ENCODE measurements at places on chromosomes 1 and 21. TPM values are rescaled to one million over a fixed set of nuclear protein-coding genes. Genes with fewer than 3 reads are reported as not detected.

- no peaks in the 10 kb centered on the region for H3K27me3 ChIP-seq
- no peaks in the 10 kb centered on the region for H3K36me3 ChIP-seq
- no peak overlapping the region for H3K27ac ChIP-seq
Observed at GRCh38 chr21:30257773-30258172, 25.0 kb downstream of the KRTAP24-1 start.

DNA sequence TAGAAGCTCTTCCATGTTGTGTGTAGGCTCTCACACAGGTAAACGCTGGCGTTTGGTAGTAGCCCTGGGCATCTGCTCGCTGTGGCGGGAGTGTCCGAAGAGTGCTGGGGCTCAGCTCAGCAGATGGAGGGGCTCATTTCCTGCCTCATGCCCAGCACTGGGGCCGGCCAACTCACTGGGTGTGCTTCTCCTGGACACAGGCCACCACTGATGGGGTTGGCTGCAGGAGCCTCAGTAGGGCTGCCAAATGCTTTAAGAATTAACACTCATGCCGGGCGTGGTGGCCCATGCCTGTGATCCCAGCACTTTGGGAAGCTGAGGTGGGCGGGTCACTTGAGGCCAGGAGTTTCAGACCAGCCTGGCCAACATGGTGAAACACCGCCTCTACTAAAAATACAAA, 20.9 kb downstream of the UQCRHL start:
- no peaks in the 10 kb centered on the region for H3K36me3 ChIP-seq
- no peaks in the 10 kb centered on the region for H3K4me1 ChIP-seq
- H3K27ac ChIP-seq: no peak overlapping the region
- DNase-seq: no peak
- H3K4me3 ChIP-seq: no peak overlapping the region

- no peaks in the 10 kb centered on the region for H3K36me3 ChIP-seq
- no peak overlapping the region for H3K4me3 ChIP-seq
- no peaks in the 10 kb centered on the region for H3K4me1 ChIP-seq
- no peak overlapping the region for H3K27ac ChIP-seq
- DNase-seq: no peak
Observed at GRCh38 chr1:76013206-76013581, 61.4 kb upstream of the ST6GALNAC3 start.

DNA sequence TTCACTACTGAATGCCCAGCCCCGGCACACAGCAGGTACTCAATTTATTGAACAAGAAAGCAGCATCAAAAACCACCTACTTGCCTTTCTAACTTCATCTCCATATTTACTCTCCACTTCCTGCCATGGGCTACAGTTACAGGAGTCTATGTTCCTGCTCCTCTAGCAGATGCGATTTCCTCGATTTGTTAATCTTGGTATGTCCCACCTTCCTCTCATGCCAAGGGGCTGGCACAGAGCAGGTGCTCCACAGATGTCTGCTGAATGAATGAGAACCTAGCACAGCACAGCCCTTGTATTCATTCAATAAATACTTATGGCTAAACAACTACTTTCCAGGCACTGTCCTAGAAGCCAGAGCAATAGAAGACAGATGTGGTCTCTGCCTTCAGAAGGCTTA, 12.2 kb downstream of the PAFAH2 start:
- no peak overlapping the region for H3K27ac ChIP-seq
- H3K4me3 ChIP-seq: no peak overlapping the region
- H3K36me3 ChIP-seq: peaks cover 51% of the 10 kb centered on the region
- no peaks in the 10 kb centered on the region for H3K27me3 ChIP-seq
- peaks cover 25% of the 10 kb centered on the region for H3K4me1 ChIP-seq

DNA sequence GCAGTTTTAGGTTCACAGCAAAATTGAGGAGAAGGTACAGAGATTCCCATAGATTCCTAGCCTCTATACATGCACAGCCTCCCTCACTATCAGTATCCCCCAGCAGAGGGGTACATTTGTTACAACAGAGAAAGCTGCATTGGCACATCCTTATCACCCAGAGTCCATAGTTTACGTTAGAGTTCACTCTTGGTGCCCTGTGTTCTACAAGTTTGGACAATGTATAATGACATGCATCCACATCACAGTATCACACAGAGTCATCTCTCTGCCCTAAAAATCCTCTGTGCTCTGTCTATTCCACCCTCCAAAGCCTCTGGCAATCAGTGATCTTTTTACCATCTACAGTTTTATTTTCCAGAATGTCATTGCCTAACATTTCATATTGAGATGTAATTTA, 22.3 kb upstream of the RGS16 start:
- no peak overlapping the region for H3K27ac ChIP-seq
- H3K4me1 ChIP-seq: peaks cover 46% of the 10 kb centered on the region
- DNase-seq: no peak
- H3K4me3 ChIP-seq: no peak overlapping the region

DNA sequence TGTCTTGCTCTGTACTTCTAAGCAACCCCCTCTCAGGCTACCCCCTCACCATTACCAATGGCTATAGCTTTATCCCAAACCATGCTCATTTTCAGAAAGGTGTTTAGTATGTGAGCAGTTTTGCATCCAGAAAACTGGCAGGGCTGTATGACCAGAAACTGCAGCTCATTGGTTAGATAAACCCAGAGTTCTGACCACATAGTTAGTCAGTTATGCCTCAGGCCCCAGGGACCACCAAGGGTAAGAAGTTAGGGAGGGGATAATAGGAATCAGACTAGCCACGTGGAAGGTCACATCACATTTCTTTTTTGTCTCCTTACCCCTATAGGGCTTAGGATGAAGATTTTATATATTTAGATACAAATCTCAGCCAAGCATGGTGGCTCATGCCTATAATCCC, 1.2 kb downstream of the ITGA10 start:
- H3K27ac ChIP-seq: no peak overlapping the region
- H3K4me1 ChIP-seq: peaks cover 7% of the 10 kb centered on the region
- H3K4me3 ChIP-seq: no peak overlapping the region
- DNase-seq: no peak
- H3K36me3 ChIP-seq: peaks cover 23% of the 10 kb centered on the region

DNA sequence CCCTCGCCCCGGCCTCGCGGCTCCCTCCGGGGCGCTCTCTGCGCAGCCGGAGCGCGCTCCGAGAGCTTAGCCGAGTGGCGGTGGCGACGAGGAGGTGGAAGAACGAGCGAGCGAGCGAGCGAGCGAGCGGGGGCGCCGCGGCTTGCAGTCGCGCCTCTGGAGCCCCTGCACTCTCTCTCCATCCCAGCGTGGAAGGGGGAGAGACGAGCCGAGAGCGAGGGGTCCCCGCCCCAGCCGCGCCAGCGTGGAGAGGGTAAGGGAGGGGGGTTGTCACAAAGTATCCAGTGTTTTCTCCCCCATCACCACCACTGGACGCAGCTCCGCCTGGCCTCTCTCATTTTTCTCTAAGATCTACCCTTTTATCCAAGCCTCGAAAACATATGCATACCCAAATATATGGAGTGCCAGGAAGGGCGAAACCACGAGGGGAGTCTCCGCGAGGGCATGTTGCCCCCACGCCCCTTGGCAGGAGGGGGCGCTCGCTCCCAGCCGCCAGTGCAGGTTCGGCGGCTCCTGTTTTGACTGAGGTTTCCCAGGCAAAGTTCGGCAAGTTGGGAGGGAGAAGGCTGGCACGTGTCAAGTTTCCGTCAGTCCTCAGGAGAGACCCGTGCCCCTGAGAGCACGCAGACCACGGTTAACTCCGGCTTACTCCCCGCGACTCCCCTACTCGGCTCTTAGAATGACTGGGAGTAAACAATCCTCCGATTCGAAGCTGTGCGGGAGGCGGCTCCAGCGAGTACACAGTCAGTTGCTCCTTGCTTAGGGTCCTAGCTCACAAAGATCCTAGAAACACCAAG, 569 bp upstream of the DAB1 start:
- no peak overlapping the region for H3K4me3 ChIP-seq
- DNase-seq: no peak
- no peaks in the 10 kb centered on the region for H3K36me3 ChIP-seq
- peaks cover 2% of the 10 kb centered on the region for H3K4me1 ChIP-seq
- H3K27ac ChIP-seq: no peak overlapping the region

DNA sequence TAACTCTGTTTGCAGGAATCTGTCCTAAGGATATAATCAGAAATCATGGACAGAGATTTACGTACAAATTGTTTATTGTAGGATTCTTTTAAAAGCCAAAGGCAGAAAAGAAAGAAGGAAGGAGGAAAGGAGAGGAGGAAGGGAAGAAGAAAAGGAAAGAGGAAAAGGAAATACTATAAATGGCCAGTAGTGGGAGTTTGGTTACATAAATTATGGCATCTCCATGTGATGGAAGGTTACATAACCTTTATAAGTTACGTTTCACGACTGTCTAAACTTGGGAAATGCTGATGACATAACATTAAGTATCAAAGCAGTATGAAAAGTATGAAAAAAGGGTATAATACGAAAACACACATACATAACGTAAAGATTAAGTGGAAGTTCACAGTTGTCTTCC, 39.0 kb downstream of the SMYD2 start:
- H3K36me3 ChIP-seq: peaks cover 14% of the 10 kb centered on the region
- no peaks in the 10 kb centered on the region for H3K27me3 ChIP-seq
- H3K4me1 ChIP-seq: peaks cover 3% of the 10 kb centered on the region

- peak overlapping the region; percentile 47 for H3K4me3 ChIP-seq
- DNase-seq: no peak
- H3K36me3 ChIP-seq: peaks cover 87% of the 10 kb centered on the region
Observed at GRCh38 chr1:160624464-160624863, 22.4 kb downstream of the SLAMF1 start.

GRCh38 chr1:183635099-183635605, 431 bp downstream of the ARPC5 start:
- H3K36me3 ChIP-seq: peaks cover 37% of the 10 kb centered on the region
- peak; percentile 33 for DNase-seq
- H3K27ac ChIP-seq: peak overlapping the region; percentile 99
- H3K4me1 ChIP-seq: peaks cover 36% of the 10 kb centered on the region

- H3K36me3 ChIP-seq: no peaks in the 10 kb centered on the region
- no peak overlapping the region for H3K4me3 ChIP-seq
- H3K4me1 ChIP-seq: peaks cover 3% of the 10 kb centered on the region
- no peak for DNase-seq
- H3K27me3 ChIP-seq: peaks cover 4% of the 10 kb centered on the region
Observed at GRCh38 chr1:222529181-222529580, 18.7 kb downstream of the HHIPL2 start.

GRCh38 chr1:211114446-211114845, 19.5 kb downstream of the KCNH1 start:
- no peak for DNase-seq
- H3K27me3 ChIP-seq: peaks cover 7% of the 10 kb centered on the region
- no peaks in the 10 kb centered on the region for H3K36me3 ChIP-seq
- H3K27ac ChIP-seq: no peak overlapping the region
- H3K4me1 ChIP-seq: no peaks in the 10 kb centered on the region
- no peak overlapping the region for H3K4me3 ChIP-seq

DNA sequence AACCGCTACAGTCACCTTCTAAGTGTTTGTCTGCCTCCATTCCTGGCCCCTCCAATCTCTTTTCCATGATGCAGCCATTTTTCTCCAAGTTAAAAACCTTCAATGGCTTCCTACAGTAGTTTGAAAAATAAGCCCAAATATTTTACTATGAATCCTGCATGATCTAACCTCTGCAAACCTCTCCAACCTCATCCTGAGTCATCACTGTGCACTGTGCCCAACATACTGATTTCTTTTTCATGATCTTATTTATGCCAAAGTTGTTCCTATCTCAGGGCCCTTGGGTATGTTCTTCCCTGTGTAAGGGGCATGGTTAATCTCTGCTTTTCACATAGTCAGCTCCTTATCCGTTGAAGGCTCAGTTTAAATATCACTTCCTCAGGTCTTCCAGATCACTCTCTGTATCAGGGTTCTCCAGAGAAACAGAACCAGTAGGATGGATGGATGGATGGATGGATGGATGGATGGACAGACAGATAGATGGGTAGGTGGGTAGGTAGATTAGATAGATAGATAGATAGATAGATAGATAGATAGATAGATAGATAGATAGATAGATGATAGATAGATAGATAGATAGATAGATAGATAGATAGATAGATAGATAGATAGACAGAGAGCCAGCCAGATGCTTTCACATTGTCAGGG, 18.1 kb upstream of the PTPN14 start:
- H3K27ac ChIP-seq: no peak overlapping the region
- no peaks in the 10 kb centered on the region for H3K4me1 ChIP-seq
- peaks cover 21% of the 10 kb centered on the region for H3K27me3 ChIP-seq
- no peaks in the 10 kb centered on the region for H3K36me3 ChIP-seq

- H3K27me3 ChIP-seq: peaks cover 10% of the 10 kb centered on the region
- H3K36me3 ChIP-seq: peaks cover 5% of the 10 kb centered on the region
- DNase-seq: no peak
- peak overlapping the region; percentile 88 for H3K4me3 ChIP-seq
Observed at GRCh38 chr1:115643225-115643624, 1.5 kb downstream of the VANGL1 start.

- H3K4me1 ChIP-seq: no peaks in the 10 kb centered on the region
- H3K36me3 ChIP-seq: no peaks in the 10 kb centered on the region
- H3K27me3 ChIP-seq: peaks cover 4% of the 10 kb centered on the region
- H3K4me3 ChIP-seq: no peak overlapping the region
- no peak overlapping the region for H3K27ac ChIP-seq
Observed at GRCh38 chr1:244030481-244031040, 20.5 kb upstream of the ZBTB18 start.

- H3K27me3 ChIP-seq: peaks cover 9% of the 10 kb centered on the region
- no peak for DNase-seq
- no peaks in the 10 kb centered on the region for H3K36me3 ChIP-seq
- H3K4me1 ChIP-seq: no peaks in the 10 kb centered on the region
Observed at GRCh38 chr1:208256556-208256955, 12.4 kb upstream of the PLXNA2 start.

- no peak overlapping the region for H3K4me3 ChIP-seq
- no peaks in the 10 kb centered on the region for H3K36me3 ChIP-seq
- DNase-seq: no peak
- H3K4me1 ChIP-seq: peaks cover 20% of the 10 kb centered on the region
- peaks cover 7% of the 10 kb centered on the region for H3K27me3 ChIP-seq
Observed at GRCh38 chr1:58905628-58906221, 121.9 kb upstream of the JUN start.

DNA sequence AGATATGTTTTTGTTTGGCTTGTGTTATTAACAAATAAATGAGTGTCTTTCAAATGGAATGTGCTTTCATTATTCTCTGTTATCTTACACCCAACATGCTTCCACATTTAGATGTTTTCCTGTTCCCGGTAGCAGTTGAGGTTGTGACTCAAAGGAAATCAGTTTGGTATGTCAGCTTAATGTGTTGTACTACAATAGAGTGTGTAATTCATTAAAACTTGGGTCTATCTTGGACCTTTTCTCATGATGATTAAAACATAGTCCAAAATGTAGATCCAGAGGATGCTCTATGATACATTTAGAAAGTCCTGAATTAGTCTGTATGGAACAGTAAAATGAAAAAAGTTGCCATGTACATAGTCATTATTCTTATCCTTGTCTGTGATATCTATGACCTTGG, 26.7 kb downstream of the RTCA start:
- H3K27ac ChIP-seq: no peak overlapping the region
- no peak for DNase-seq
- no peaks in the 10 kb centered on the region for H3K27me3 ChIP-seq
- no peaks in the 10 kb centered on the region for H3K4me1 ChIP-seq

GRCh38 chr1:238061967-238062613, 171.4 kb upstream of the ZP4 start:
- H3K27ac ChIP-seq: no peak overlapping the region
- H3K36me3 ChIP-seq: no peaks in the 10 kb centered on the region
- no peaks in the 10 kb centered on the region for H3K4me1 ChIP-seq
- no peaks in the 10 kb centered on the region for H3K27me3 ChIP-seq
- DNase-seq: no peak

Gene ANGPTL7
- not detected for total RNA-seq

Gene TMEM269
- 0.40 TPM for total RNA-seq

Gene TARDBP
- 175 TPM for total RNA-seq

Gene MROH7
- total RNA-seq: not detected

Gene MIGA1
- 9.9 TPM for total RNA-seq

Gene POU3F1
- not detected for total RNA-seq

Gene CATSPERE
- 0.37 TPM for total RNA-seq

Gene KRTAP7-1
- total RNA-seq: not detected

Data from activated CD8-positive, alpha-beta T cell treated with anti-CD3 and anti-CD28 coated beads, Interleukin-2, amount 10 ng/mL, durations not matched to agents 7 days and 5 days (primary cell).